ENCODE measurements at places on chromosomes 16 and 17.

GRCh38 chr16:74893541-74893940 lies 91.4 kb downstream of the WDR59 start:
- no peak for DNase-seq

DNA sequence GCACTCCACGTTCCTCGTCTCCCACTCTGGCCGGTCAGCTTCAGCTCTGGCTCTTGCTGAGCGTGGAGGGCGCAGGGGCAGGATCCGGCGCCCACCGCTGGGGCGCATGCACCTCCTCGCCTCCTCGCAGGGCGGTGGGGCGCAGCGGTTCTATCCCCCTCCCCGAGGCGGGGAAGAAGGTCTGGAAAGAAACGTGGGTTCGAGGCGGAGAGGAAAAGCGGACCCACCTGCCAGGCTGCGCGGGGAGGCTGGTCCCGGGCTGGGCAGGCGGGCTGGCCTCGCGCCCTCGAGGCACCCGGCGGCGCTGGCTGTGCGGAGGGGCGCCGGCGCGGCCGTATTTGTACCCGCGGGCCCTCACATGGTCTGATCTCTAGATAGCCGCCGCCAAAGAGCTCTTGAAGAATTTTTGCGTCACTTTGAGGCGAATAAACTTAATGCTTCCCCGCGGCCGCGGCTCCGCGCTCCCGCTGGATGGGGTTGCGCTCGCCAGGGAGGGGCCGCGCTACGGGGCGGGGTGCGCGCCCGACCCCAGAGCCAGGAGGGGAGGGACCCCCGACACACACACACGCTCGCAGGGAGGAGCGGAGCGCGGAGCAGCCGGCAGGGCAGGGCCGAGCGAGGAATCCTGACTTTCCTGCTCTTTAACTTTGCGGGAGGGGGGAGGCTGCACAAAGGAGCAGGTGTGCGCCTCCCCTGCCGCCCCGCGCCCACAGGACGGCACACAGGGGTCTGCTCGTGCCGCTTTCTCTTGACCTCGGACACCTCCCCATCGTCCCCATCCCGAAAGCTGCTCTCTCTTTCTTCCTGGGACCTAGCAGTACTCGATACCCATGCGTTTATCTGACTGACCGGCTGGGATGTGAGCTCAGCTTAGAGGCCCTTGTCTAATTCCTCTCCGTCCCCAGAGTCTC lies at the start of gene SLC6A4:
TSS of gene SLC6A4 (minus strand) at position 312 of the 911 bp plus-strand sequence. CDS start 13,739 bp downstream, outside the sequence.
- DNase-seq = no peak

DNA sequence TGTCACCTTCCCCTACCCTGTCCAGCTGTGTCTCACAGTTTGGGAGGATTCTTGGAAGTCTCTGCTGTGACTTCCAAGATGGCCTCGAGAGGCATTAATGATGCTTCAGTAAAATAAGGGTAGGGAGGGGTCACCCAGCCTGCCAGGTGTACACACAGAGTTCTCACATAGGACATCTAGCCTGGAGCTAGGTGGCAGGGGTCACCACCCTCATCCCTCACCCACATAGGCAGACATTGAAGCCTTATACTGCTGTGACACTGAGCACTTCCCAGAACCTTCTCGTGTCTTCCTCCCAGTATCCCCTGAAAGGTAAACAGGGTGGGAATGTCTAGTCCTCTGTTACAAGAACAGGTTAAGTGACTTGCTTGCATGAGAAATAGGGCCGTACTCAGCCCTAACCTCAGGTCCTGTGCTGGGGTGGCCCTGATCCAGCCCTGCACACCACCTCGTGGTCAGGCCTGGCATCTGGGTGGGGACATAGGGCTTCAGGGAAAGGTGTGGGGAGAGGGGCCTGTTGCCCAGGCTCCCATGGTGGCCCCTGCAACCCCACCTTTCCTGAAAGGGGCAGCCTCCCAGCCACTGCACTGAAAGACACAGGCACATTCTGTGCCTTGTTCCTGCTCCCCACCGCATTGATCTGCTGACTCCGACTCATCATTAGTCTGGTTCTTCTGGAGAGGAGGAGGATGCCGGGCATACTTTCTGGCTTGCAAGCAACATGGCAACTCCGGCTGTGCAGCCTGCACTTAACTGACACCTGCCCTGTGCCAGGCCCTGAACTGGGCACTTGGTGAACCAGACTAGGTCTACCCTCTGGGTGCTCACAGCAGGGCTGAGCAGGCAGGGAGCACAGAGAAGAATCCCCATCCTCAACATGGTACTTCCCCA lies 3.6 kb upstream of the MMP15 start:
- DNase-seq = no peak

GRCh38 chr16:53529513-53529912 lies 26.5 kb upstream of the AKTIP start:
- DNase-seq = no peak

DNA sequence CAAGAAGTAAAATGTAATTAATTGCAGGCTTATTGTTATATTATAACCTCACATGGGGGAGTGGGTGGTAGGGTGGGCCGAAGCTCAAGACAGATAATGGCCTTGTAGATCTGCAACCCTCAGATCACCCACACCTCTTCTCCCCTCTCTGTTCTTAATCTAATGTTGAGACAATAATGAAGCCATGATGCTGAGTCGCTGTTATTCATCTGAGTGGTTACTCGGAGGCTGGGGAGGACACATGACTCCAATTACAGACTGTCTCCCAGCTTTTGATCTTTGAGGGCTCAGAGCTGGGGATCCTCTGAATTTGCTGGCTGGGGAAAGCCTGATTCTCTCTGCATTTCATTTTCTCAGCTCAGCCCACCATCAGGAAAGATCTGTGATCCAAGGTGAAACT lies 275.3 kb downstream of the SHISA9 start:
- DNase-seq = no peak

DNA sequence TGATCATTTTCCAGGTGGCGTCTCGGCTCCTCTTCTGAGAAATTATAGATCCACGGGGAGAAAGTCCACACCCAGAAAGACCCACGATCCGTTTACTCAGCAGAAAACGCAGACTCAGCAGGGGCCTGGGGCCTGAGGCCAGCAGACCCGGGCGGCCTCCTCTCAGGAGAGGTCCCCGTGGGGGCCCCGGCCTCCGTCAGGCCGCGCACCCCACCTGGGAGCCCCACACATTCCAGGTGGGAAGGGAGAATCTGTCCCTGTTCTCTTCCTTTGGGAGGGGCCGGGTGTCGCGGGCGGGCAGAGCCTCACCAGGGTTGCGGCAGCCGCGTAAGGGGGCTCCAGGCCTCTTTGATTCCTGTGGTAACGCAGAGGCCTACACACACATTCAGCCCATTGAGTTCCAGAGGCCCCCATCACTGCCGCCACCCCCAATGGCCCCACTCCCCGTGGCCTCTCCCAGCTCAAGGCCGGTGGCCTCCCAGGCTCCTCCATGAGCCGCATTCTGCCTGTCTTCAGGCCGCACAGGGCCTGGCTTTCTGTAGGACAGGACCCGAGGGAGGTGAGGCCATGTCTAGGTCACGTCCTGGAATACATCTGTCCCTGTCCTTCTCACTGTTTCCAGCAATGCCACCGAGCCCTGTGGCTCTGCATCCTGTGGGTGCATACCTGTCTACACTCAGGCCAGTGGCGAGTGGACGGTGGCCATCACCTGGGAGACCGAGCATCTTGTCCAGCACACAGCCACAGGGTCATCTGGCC lies 1.6 kb upstream of the IGFALS start:
- no peak for DNase-seq

GRCh38 chr17:56913353-56913866 lies 439 bp downstream of the TRIM25 start:
- DNase-seq = peak; percentile 79

- no peak for DNase-seq
Measured at GRCh38 chr17:1203111-1203966, 23.6 kb upstream of the ABR start.

GRCh38 chr17:2957631-2958286 lies 105.6 kb downstream of the OR1D5 start:
- no peak for DNase-seq

GRCh38 chr17:22233382-22233781 lies 541.1 kb downstream of the KCNJ18 start:
- DNase-seq = no peak

DNA sequence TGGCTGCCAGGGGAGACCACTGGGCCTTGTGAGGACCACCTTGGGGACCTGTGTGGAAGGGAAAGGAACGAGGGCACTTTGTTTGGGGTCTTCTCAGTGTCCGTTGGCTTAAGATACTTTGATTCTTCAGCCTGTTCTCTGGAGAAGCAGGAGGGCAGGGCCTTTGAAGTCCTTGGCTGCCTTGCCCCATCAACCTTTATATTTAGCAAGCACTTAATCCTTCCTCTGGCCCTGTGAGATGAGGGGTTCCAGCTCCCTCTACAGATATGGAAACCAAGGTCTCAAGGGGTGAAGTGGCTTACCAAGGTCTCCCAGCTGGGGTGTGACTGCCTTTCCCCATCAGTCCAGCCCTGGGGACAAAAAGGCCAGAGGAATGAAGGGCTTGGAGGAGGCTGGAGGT lies 28.5 kb downstream of the TTYH2 start:
- no peak for DNase-seq

GRCh38 chr17:47663912-47664623 lies 14.3 kb downstream of the KPNB1 start:
- no peak for DNase-seq

GRCh38 chr16:12356632-12357340 lies 380.3 kb downstream of the SNX29 start:
- DNase-seq = no peak

- DNase-seq = no peak
Measured at GRCh38 chr16:27995378-27995777, 68.1 kb downstream of the GSG1L start.

GRCh38 chr17:4304417-4305027 lies 40.7 kb upstream of the ANKFY1 start:
- no peak for DNase-seq

DNA sequence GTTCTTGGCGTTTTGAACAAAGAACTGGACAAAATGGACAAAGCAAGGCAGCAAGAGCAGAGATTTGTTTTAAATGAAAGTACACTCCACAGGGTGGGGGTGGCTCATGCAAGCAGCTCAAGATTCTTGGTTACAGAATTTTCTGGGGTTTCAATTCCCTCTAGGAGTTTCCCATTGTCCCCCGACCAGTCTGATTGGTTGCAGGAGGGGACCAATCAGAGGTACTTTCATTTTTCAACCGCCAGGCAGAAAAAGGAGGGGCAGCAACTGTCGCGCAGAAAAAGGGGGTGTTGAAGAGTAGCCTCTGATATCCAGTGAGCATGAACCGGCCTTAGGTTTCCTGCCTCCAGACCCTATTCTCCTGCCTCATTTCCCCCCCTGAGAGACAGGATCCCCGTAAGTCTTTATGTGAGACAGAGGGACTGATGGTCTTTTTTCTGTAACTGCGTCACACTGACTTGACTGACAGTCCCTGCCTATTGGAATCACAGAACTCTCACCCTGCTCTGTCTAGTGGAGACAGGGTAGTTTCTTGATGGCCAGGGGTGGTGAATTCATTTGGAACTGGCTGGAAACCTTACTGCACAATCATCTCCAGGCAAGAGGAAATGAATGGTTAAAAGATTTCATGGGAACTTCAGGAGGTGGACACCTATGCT lies 59.4 kb upstream of the ALOX12 start:
- DNase-seq = no peak

- DNase-seq = no peak
Measured at GRCh38 chr17:67837965-67838364, 12.7 kb downstream of the BPTF start.

- peak; percentile 48 for DNase-seq
Measured at GRCh38 chr17:65455972-65456343, 105.5 kb downstream of the AXIN2 start.

All from H1 (cell line).